Activated T-cell treated with anti-CD3 and anti-CD28 coated beads, Interleukin-2, amount 50 U/mL, for 24 hours (primary cell): ENCODE measurements at places on chromosomes 5 and 9.
A peak's percentile ranks its signal among the peaks of the same experiment; 100 is the strongest.

DNA sequence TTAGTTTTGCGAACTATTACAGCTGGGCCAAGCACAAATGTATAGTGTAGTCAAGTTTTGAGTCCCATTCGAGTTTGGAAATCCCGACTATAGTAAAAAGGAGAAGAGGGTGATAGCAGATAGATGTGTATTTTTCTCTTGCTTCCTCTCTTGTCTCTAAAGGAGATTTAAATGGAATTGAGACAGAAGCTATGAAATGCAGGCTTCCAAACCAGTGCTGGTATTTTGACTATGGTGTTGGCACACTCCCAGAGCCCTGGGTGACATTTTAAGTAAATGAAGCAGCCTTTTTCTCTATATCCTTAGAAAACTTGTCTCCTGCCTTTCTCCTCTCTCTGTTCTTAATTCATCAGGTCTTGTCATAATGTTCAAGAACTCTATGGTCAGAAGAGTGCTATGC lies 17.7 kb upstream of the AUH start:
- no peak for DNase-seq

DNA sequence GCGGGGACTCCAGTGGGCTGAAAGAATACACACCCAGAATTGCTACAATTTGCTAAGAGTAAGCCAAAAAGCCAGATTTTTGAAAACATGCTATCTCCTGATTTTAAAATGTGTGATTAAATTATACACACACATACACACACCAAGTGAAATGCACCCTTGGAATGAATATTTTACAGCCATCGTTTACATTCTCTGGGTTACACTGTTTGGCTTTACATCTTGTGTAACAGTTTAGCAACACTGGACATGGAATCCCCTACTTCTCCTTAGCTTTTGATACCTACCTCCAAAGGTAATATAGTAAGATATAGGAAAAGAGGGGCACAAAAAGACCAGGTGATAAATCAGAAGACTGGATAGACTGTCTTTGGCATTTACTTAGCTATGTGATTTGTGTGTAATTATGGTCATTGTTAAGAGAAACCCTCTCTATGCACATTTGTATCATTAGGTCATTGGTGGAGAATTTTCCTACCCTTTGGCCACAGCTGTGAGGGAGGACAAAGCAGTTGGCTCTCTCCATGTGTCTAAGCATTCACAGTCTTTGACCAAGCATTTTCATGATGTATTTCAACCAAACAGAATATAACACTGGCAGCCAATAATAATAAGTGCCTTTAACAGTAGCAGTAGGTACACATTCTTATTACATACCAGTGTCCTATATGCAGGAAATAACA lies 7.6 kb downstream of the SVEP1 start:
- DNase-seq = no peak

DNA sequence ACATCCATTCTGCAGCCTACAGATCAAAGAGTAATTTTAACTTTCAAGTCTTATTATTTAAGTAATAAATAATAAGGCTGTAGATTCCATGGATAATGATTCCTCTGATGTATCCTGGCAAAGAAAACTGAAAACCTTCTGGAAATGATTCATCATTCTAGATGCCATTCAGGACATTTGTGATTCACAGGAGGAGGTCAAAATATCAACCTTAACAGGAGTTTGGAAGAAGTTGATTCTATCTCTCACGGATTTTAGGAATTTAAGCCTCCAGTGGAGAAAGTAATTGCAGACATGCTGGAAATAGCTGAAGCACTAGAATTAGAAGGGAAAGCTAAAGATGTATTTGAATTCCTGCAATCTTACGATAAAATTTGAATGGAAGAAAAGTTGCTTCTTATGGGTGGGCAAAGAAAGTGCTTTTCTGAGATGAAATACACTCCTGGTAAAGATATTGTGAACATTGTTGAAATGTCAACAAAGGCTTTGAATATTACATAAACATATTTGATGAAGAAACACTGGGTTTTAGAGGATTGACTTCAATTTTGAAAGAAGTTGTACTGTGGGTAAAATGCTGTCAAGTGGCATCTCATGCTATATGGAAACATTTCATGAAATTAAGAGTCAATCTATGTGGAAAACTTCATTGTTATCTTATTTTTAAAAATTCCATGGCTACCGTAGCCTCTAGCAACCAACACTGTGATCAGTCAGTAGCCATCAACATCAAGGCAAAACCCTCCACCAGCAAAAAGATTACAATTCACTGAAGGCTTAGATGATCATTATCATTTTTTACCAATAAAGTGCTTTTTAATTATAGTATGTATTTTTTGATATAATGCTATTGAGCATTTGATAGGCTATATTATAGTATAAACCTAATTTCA lies 1141.0 kb downstream of the CDH12 start:
- no peak for DNase-seq

DNA sequence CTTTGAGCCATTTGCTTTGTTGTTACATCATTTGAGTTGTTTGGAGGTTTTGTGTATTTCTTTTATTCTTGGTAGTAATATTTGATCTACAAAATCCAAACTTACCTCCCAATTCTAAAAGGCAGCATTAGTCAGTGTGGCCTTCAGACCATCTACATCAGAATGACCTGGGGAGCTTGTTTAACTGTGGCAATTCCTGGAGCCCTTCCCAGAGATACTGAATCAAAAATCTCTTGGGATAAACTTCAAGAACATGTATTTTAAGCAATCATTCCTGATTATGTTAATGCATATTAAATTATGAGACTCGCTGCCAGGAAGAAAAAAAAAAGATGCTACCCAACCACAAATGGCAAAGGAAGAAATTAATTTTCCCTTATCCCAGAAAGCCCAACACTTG lies 268.9 kb upstream of the PDE4D start:
- DNase-seq = no peak

DNA sequence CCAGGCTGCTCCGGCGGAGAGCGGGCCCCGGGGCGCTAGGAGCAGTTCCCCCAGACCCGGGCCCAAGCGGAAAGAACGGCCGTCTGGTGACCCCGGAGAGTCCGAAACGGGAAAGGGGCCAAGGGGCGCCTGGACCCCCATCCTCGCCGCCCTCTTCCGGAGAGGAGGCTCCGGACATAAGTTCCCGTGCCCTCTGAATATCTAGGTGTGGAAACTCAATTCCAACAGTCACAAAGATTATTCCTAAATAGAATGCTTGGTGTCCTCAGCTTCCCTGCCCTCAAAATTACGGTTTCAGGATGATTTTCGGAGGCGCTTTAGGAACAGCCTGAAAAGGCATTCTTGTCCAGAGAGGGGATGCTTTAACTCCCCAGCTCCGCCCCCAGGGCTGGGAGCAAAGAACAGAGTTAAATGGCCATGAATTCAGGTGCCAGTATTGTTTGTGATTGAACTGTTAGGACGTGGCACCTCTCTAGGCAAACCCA lies 681 bp upstream of the LHFPL2 start:
- DNase-seq = no peak

GRCh38 chr9:79131824-79132377 lies 439.9 kb upstream of the TLE4 start:
- no peak for DNase-seq

- no peak for DNase-seq
These were observed 3.9 kb downstream of the ALAD start for GRCh38 chr9:113397203-113397631.

DNA sequence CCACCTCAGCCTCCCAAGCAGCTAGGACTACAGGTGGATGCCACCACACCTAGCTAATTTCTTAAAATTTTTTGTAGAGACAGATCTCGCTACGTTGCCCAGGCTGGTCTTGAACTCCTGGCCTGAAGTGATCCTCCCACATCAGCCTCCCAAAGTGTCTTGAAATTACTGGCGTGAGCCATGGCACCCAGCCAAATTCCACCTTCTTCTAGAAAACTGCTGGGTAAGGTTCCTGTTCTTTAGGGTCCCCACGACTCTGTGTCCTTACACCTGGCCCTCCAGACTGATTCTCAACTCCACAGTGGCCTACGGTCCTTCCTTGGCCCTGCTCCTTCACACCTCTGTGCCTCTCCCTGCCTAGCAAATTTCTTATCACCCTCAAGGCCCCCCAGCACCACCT lies 1.9 kb downstream of the MAPK9 start:
- DNase-seq = no peak

DNA sequence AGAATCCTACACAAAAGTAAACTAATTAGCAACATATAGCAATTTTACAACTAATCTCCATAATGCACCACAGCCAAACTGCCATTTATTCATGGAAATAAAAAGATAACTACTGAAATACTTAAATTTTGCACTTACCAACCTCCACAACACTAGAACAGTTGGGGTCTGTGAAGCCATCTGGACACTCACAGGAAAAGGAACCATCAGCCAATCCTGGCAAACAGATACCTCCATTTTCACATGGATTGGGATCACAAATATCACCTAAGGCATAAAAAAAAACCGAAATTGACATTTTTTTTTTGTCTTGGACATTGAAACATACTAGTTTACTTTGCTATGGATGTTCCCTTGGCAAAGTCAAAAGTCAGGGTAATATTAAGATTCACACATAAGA lies 130.7 kb downstream of the EDIL3 start:
- no peak for DNase-seq

GRCh38 chr5:143923634-143924266 lies 111.8 kb downstream of the HMHB1 start:
- DNase-seq = no peak

- no peak for DNase-seq
These were observed 50.3 kb downstream of the TLE4 start for GRCh38 chr9:79621916-79622575.

DNA sequence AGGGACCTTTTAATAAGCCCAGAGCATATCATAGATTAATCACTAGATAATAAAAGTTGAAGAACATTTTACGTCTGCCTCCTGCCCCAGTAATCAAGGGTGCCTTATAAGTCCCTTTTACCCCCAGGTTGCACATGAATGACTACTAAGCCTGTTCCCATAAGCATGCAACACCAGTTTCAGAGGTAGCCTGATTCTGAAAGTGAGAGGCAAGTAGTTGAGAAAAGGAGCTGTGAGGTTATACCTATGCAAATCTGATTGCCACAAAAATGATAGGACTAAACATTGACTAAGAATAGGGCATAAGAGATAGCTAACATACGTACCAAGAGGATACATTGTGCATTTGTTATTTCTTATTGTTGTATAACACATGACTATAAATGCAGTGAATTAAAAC lies 681.9 kb downstream of the ISL1 start:
- no peak for DNase-seq

GRCh38 chr9:83307066-83307724 lies 231.0 kb downstream of the FRMD3 start:
- no peak for DNase-seq

DNA sequence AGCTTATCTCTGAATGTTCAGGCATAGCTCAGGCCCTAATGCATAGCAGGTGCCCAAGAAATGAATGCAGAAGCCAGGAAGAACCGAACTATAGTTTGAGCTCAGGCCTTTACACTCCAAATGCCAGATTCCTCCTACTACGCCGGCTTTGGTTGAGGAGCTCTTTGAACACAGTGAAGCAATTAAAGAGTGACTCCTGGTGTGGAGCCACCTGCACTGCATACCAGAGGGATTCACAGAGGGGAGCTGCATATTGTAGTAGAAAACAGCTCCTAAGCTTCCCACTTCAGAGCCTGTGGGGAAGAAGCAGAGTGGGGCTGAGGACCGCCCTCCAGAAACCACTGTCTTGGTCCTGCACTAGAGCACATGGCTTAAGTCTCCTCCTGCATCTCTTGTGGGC lies 14.5 kb upstream of the KCNMB1 start:
- DNase-seq = no peak

DNA sequence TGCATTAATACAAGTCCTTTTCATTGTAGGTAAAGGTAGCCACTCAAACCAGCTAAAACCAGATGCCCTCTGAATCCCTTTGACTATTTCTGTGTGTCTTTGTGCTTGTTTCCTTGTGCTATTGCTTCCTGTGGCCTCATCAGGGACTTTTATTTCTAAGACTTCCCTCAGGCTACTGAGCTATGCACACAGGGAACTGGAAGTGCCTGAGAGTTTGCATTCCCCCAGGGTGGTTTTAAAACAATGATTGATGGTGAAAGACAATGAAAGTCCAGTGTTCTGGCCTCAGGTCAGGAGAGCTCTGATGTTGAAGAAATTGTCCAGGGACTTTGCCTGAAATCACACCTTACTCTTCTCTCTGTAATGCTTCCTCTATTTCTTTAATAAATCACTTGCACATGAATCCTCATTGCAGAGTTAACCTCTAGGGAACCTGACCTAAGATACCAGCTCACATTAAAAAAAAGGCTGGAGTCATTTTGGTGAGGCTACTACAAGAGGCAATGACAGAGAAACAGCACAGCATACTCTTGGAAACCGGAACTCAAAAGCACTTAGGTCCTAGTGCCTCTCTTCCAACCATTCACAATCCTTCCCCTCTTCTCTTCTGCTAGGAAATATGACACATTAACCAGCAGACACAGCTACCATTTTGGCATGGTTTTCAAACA lies 158.1 kb upstream of the NREP start:
- DNase-seq = no peak

GRCh38 chr9:1869843-1870242 lies 145.3 kb upstream of the SMARCA2 start:
- DNase-seq = no peak

GRCh38 chr9:4666042-4666699 lies at the start of gene SPATA6L:
Gene SPATA6L, minus strand, starts transcription at chr9:4666480. Its CDS starts 230 bp downstream, at chr9:4666250.
- DNase-seq = peak; percentile 61
